ENCODE measurements at places on chromosomes 5 and 9.
A peak's percentile ranks its signal among the peaks of the same experiment; 100 is the strongest.

- DNase-seq = no peak
These were observed 245.1 kb upstream of the MSX2 start for GRCh38 chr5:174479325-174479724.

DNA sequence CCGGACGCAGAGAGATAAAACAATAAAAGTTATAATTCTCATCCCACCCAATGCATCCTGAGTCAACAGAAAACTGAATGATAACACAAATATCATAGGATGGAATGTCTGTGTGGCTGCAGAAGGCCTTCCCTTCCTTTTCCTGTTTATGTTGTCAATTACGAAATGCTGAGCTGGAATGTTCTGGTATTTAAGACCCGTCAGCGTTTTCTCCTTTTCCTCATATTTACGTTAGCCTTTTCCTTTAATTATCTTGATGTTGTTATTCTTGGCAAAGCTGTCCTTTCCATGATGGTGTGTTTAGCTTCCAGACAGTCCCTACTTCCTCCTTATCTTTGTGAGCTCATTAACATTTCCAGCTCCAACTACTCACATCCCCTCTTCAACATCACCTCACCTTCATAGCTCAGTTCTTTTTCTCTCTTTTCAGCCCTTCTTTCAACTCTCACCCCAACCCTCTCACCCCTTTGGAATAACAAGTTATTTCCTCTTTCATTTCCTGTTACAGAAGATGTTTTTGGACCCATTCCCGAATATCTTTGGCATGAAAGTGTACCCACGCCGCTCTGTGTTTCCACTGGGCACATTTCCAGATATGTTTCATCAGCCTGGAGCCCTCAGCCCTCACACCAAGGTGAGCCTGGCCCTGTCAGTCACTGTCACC is 221.6 kb downstream of the NR2F1-AS1 start:
- no peak for DNase-seq

DNA sequence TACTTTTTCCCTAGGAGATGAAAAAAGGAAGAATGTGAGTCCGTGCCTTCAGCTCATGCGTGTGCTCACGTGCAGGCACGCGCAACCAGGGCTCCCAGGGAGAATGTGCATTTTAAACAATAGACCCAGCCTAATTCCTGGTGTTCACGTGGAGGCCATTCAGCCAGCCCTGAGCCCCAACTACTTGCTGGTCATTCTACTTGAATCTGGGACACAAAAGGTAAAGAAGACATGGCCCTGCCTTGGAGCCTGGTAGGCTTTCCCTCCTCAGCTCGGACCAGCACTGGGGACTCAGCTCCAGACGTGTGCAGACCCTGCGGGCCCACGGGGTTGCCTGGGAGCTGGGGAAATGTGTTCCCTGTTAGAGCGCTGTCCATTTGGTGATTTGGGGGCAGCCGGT is 125.5 kb downstream of the MVB12B start:
- no peak for DNase-seq

GRCh38 chr9:110427497-110428104 is 89.9 kb upstream of the TXNDC8 start:
- DNase-seq = peak; percentile 54

- no peak for DNase-seq
These were observed 146.9 kb downstream of the RORB start for GRCh38 chr9:74644023-74644422.

DNA sequence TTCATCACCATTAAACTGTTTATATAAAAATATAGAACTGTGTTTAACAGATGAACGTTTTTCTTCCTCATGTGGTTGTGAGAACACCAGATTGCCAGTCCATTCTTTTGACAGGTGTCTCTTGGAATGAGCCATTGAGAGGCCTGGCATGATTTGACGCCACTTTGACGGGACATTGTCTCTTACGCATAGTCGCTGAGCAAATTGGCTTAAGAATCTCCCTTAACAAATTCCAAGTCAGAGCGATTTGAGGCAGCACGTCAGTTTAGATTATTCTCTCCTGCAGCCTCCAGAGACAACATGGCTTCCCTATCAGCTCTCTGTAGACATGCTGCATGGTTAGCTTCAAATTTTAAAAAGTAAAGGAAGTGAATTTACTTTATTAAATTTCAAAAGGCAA is 510.7 kb upstream of the ACO1 start:
- no peak for DNase-seq

DNA sequence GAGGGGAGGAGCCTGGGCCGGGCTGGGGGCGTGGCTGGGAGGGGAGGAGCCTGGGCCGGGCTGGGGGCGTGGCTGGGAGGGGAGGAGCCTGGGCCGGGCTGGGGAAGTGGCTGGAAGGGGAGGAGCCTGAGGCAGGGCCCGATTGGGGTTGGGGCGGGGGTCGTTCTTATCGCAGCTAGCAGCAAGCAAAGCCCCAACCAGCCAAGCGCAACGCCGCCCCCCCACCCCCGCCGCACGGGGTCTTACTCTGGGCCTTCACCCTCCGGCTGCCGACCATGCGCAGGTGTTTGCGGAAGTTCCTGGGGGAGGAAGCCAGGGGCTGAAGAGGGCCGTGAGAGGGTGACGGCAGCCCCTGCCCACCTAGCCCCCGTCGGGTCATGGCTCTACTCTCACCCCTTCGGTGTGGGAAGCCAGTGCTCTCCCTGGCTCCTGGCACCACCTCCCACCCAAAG is 5.0 kb downstream of the NSMF start:
- DNase-seq = peak; percentile 47
